ENCODE measurements at places on chromosomes 13 and 19.

DNA sequence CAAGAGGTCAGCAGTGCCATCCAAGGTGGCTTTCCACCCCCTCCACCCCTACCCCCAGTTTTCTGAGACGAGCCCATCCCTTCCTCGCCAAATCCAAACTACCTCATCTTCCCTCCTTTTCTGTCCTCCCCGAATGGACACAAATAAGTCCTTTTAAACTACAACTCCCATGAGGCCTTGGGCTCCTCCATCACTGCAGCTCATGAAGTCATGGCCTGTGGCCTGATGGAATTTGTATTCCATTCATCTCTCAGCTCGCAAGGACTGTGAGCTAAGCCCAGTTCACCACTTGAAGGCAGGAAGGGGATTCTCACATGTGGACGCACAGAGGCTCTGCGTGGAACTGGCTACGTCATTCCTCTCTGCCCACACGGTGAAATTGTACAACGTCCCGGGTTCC lies 12.5 kb downstream of the PTPRH start:
- DNase-seq, result no peak

- DNase-seq, result peak; percentile 64
Observed at GRCh38 chr19:43562698-43563241, 12.6 kb downstream of the XRCC1 start.

DNA sequence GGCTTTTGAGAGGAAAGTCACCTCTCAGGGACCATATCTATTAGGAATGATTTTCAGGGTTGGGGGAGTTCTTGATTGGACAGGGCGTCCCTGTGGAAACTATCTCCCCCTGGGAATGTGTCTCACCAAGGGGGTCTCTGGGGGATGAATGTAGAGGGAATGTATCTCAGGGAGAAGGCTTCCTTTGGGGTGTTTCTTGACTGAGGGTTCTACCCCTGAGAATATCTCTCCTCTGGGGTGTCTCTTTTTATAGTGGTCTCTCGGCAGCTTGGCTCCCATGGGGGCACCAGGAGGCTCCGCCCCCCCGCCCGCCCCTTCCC lies 1.0 kb downstream of the RTBDN start:
- DNase-seq, result no peak

DNA sequence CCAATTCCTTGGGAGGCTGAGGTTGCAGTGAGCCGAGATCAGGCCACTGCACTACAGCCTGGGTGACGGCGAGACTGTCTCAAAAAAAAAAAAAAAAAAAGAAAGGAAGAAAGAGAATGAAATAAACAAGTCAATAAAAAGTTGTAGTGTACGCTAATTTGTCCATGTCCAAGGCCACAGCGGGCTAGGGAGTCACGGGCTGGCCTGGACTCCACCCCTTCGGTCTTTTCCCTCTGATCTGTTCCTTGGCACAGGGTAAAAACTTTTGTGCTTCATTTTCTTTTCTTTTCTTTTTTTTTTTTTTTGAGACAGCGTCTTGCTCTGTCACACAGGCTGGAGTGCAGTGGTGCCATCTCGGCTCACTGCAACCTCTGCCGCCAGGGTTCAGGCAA lies 19.4 kb upstream of the MKNK2 start:
- no peak for DNase-seq

- DNase-seq, result no peak
Observed at GRCh38 chr19:18475004-18475453, 37.1 kb upstream of the ISYNA1 start.

DNA sequence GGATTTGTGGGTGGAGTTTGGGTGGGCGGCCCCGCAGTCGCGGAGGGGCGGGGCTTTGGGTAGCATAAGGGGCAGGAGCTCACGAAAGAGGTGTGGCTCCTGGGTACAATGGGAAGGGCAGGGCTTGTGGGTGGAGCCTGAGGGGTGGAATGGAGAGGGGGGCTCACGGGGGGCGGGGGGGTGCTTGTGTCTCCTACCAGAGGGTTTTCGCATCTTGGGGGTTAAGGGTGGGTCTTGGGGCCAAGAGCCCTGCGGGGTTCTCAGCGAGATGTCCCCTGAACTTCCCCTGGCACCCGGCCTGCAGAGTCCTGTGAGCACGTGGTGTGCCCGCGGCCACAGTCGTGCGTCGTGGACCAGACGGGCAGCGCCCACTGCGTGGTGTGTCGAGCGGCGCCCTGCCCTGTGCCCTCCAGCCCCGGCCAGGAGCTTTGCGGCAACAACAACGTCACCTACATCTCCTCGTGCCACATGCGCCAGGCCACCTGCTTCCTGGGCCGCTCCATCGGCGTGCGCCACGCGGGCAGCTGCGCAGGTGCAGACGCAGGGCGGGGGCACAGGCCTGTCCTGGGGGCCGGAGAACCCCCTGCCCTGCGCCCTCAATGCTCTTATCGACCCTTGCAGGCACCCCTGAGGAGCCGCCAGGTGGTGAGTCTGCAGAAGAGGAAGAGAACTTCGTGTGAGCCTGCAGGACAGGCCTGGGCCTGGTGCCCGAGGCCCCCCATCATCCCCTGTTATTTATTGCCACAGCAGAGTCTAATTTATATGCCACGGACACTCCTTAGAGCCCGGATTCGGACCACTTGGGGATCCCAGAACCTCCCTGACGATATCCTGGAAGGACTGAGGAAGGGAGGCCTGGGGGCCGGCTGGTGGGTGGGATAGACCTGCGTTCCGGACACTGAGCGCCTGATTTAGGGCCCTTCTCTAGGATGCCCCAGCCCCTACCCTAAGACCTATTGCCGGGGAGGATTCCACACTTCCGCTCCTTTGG lies 5.1 kb downstream of the FSTL3 start:
- no peak for DNase-seq

Measured in memory B cell (primary cell).